ENCODE measurements at places on chromosomes 5 and 9.

- DNase-seq = no peak
Measured at GRCh38 chr9:91245431-91246313, 116.0 kb downstream of the AUH start.

- DNase-seq = no peak
Measured at GRCh38 chr5:167642779-167643517, 648.5 kb upstream of the WWC1 start.

GRCh38 chr9:96423985-96424336 is 5.8 kb upstream of the ZNF367 start:
- DNase-seq = no peak

DNA sequence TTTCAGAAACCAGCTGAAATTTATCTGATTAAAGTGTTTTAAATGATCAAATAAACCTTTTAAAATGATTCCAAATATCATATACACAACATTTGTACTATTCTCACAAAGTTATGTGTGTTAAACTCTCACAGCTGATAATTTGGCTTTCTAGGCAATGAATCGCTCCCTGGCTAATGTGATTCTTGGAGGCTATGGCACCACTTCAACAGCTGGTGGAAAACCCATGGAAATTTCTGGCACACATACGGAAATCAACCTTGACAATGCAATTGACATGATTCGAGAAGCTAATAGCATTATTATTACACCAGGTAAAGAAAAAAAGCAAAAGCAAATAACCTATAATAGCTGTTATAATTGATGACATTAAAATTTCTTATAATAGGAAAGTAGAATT is 72.4 kb downstream of the NNT start:
- no peak for DNase-seq

DNA sequence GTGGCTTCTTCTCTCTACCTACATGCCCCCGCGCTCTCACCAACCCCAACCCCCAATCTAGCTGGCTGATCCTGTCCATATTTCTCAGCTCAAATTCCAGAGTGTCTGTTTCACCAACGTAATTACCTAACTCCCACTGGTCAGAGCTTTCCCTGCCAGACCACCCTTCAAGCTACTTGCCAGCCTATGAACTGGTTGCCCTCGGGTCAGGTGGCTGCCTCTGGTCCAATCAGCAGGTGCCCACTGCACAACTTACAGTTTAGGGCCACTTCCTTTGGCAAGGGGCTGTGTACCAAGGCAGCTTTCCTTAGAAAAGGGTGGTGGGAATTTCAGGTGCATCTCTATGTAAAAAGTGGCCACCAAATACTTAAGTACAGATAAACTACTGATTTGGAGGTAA is 92.2 kb upstream of the SLC30A5 start:
- DNase-seq = no peak

DNA sequence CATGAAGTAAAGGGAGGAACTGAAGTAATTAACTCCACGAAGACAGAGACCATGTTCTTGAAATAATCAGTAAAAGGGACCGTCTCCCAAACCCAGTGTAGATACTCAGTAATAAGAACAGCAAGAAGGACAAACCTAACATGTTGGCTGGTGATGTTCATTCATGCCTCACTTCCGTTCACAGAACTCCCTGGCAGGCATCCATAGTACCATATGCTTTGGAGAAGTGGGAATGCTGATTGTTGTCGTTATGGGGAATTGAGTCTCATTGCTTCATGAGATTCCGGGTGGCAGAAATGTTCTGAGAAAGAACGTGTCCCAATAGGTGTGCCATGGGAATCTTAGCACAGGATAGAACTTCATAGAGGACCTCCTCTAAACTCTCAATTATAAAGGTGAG is 452.3 kb downstream of the ZSWIM6 start:
- DNase-seq = no peak

Data from stimulated activated CD4-positive, alpha-beta T cell treated with anti-CD3 and anti-CD28 coated beads, Interleukin-2, amount 100 ng/mL, for 4 hours (primary cell).